ENCODE measurements at places on chromosomes 12 and 14.

DNA sequence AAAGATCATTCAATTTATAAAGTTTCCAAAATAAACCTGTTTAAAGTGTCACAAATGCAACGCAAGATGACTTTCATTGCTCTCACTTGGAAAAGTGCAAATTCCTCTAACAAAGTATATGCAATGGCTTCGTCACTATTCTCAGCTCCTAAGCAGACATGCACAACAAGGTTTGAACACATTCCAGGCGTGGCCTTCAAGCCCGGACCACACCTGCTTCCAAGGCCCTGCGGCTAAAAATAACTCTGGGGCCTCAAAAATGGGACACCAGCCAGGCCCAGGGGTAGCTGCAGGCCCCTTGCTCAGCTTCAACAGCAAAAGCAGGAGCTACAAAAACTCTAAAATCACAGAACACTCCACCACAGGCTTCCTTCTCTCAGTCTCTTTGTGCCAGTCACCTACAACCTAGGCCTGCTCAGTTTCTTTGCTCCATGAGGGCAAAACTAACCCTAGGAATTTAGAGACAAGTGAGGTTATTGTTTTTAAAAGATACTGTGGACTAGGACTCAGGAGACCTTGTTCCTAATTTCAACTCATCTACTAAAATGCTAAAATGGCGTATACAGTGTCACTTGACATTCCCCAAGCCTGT, 29.3 kb downstream of the DUSP16 start:
- DNase-seq = no peak

DNA sequence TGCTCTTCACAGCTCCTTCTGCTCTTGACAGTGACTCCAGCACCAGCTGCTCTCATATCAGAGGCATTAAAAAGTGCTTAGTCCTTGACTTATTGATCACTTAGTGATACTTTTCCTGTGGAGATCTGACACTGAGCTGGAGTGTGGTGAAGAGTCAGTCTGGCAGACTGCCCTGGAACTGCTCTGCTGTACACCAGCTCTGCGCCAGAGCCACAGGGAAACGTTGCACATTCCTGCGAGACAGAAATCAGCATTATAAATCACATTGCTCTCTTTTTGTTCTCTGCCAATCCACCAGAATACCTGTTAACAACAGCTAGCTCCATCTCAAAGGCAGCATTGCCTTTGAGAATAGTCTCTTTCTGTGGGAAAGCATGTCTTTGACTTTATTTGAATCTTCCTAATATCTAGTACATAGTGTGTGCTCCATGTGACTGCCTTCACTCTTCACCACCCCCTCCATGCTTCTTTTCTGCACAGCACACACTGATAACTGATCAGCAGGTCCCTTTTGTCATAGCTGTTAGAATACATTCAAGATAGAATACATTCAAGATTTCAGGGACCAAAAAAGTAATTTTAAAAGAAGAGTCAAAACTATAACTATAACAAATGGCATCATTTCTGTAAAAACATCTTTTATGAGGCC, 48.2 kb upstream of the VSX2 start:
- DNase-seq = no peak

GRCh38 chr14:55814064-55814463, 234.1 kb downstream of the KTN1 start:
- no peak for DNase-seq

DNA sequence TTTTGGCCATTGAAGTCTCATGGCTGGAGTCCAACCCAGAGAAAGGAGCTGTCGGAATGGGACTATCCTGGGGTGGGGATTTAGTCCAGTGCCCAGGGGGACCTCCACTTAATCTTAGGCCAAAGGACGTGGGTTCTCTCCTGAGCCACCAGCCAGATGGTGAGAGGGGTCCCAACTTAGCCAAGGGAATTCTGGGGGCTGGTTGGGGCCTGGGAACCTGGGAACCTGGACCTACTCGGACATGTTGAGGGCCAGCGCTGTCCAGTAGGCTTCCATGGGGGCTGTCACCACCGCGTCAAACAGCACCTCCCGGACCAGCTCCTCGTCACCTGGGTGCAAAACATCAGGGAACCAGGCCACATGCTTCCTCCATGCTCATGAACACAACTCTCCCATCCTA, 33.4 kb downstream of the LRTM2 start:
- DNase-seq = no peak

- no peak for DNase-seq
Measured at GRCh38 chr12:76029982-76030340, 1.6 kb downstream of the PHLDA1 start.

GRCh38 chr12:11651785-11652184, 2.3 kb downstream of the ETV6 start:
- no peak for DNase-seq

GRCh38 chr12:58809064-58809607, 111.2 kb downstream of the LRIG3 start:
- no peak for DNase-seq

DNA sequence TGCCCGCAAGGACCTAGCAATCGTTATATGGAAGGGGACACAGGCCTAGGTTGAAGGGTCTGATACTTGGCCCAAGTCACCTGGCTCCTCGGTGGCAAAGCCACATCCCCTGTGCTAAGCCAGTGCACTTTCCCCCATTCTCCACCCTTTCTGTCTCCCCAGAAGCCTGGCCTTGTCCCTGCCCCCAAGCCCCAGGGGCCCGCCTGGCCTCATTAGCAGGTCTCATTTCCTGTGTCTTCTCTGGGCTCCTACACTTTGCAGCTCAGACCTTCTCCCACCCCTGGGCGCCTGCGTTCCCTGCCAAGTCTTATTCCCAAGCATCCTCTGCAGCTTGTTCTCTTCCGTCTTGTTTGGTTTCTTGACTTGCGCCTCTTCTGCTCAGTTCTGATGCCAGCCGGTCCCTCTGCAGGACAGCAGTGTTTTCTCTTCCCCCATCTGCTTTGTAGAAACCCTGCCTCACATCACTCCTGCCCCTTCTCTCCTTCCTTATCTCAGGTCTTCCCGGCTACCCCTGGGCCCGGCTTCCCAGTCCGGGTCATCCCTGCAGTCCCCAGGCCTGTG, 66.7 kb downstream of the SLC24A4 start:
- no peak for DNase-seq
